Femur (tissue), 1 donor: ENCODE measurements at places on chromosomes 12 and 14.
A peak's percentile ranks its signal among the peaks of the same experiment; 100 is the strongest.

GRCh38 chr12:76548222-76548837 lies 11.2 kb downstream of the OSBPL8 start:
- no peak for DNase-seq

GRCh38 chr12:120075034-120075616 lies 41.4 kb downstream of the RAB35 start:
- no peak for DNase-seq

- DNase-seq = peak; percentile 27
Observed at GRCh38 chr12:102756530-102756929, 160.5 kb downstream of the PAH start.

GRCh38 chr12:111014547-111014946 lies 94.2 kb upstream of the MYL2 start:
- no peak for DNase-seq
